ENCODE measurements at places on chromosomes 4 and X.

DNA sequence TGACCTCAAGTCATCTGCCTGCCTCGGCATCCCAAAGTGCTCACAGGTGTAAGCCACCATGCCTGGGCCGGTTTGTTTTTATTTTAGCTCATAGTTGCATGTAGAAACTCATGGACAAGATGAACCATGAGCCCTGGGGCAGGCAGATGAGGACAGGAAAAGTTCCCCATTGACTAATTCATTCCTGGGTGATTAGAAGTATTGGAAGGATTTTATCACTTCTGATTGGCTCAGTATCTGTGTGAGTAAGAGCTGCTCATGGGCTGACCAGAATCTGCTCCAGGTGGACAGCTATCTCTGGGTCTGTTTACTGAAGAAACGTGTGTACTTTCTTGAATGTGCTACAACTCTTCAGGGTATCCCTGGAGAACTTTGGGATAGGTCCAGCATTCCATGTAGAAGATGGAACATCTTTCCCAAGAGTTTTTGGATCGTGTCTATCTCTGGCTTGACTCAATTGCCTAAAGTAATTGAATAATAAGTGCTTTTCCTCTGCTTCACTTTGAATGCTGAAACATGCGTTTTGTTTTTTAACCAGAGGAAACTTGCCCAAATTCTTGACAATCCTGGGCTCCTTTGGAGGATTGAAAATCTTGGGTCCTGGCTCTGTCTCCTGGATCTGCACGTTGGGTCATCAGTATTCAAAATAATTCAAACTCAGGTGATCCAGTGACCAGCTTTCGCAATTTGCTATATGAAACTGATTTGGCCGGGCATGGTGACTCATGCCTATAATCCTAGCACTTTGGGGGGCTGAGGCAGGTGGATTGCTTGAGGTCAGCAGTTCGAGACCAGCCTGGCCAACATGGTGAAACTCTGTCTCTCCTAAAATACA is 88.6 kb upstream of the DHRSX start:
- DNase-seq: no peak

- DNase-seq: no peak
Measured at GRCh38 chrX:108332281-108332680, 105.9 kb downstream of the COL4A6 start.

- DNase-seq: no peak
Measured at GRCh38 chrX:50814701-50815100, 707 bp upstream of the SHROOM4 start.

DNA sequence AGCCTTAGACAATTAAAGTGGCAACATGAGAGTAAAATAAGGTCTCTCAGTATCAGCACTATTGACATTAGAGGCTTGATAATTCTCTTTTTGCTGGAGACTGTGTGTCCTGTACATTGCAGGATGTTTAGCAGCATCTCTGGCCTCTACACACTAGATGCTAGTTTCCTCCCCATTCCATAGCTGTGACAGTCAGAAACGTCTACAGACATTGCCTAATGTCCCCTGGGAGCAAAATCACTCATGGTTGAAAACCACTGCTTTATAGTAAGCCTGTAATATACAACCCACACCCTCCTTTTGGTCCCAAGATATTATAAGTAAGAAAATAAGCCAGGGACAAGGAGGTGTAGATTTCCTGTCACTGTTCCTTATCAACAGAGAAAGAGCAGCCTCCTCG is 166.0 kb downstream of the FRMPD4 start:
- no peak for DNase-seq

GRCh38 chr4:139740531-139741041 is 75.0 kb downstream of the MGST2 start:
- no peak for DNase-seq

GRCh38 chr4:37908488-37909331 is 17.8 kb downstream of the TBC1D1 start:
- DNase-seq: no peak

- no peak for DNase-seq
Measured at GRCh38 chr4:167893531-167893930, 198.8 kb upstream of the ANXA10 start.

DNA sequence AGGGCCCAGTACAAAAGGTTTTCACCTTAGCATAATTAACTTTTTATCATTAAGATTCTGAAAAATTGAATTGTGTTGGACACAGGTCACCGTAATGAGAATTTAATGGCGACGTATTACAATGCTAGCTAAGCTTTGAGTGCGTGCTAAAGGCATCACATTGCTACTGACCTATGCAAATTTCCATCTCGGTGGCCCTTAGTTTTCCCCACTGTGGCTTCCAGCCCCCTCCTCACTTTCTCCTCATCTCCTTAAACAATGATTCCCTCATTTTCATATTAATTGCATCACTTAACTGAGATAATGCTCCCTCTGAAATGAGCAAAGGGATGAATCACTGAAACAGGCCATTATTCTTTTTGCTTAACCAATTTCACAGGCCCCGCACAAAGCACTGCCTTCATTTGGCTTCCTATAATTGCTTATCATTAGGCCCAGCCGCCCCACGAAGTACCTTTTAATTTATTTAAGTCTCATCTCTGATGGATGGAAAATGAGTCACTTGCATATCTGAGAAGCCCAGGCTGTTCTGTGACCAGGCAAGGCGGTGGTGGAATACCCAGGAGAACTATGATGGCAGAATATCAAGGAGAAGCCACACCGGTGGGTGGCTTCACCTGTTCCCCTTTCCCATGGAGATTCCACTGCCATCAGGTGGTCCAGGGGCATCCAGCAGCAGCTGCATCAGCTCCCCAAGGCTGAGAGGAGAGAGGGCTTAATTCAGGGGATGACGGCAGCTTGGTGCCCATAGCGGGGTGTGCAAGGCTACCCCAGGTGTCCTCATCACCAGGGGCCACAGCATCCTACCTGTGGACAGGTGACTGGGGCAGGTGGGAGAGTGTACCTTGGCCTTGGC is 223.8 kb upstream of the BOD1L1 start:
- no peak for DNase-seq

- DNase-seq: no peak
Measured at GRCh38 chr4:141195095-141195707, 25.5 kb upstream of the ZNF330 start.

DNA sequence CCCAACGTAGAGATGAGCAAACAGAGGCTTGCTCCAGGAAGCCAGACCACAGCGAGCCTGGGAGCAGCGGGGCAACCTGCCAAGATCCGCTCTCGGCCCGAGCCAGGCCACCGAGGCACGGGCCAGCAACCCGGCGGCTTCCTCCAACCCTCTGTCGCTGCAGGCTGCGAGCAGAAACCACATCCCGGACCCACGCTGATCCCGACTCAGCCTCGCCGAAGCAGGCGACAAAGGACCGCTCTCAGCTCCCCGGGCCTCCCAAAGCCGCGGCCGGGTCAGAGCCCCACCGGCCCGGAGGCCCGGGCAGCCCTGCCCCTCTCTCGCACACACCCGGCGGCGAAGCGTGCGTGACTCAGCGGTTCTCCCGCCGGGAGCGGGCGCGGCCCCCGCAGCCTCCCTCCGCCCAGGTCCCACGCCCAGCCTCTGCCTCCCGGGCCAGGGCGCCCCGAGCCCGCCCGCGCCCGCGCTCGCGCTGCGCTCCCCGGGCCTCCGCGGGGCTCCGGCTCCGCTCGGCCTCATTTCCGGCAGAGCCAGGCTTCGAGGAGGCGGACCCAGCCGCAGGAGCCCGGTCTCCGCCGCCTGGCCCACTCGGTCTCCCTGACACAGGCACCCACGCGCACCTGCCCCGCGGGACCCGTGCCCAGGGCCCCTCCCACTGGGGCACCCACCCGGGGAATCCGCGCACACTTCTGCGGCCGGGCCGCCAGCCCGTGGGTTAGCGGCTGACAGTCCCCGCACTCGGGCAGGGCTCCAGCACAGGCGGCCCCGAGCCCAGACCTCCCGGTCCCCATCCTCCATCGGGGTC is 1.7 kb downstream of the PPP2R2C start:
- no peak for DNase-seq

GRCh38 chr4:130712038-130712437 is 1616.1 kb downstream of the C4orf33 start:
- DNase-seq: no peak

- no peak for DNase-seq
Measured at GRCh38 chr4:184574861-184575260, 74.4 kb downstream of the CASP3 start.

- DNase-seq: no peak
Measured at GRCh38 chrX:68999931-69000330, 165.3 kb downstream of the PJA1 start.

GRCh38 chr4:157739242-157739641 is 433.6 kb downstream of the GASK1B start:
- no peak for DNase-seq

DNA sequence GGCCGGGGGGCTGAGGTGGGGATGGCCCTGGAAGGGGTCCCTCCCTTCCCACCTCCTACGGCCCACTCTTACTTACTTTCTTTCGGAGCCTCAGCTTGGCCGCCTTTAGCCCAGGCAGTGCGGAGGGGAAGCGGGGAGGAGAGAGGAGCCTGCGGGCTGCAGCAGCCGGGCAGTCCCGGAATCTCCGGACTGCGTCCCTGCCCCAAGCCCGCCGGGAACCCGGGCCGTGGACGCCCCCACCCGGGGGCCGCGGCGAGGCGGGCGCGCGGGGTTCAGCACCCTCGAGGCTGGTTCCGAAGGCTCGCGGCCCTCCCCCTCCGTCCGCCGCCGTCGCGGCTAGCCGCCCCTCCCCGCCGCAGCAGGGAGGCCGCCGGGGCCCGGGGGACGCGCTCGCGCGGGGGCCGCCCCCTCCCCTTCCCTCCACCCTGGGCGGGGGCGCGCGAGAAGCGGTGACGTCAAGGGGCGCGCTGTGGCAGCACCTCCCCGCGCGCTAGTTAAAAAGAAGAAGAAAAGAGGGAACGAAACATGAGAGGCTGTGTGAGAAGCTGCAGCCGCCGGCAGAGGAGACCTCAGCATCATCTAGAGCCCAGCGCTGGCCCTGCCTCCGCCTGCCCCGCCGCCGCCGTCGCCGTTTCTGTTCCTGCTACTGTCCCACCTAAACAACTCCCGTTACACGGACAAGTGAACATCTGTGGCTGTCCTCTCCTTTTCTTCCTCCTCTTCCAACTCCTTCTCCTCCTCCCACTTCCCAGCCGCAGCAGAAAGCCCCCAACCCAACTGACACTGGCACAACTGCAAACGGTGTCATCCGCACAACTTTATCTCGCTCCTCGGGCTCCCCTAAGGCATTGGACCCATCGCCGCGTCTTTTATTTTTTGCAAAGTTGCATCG is at the start of gene HHIP:
Gene HHIP, plus strand, starts transcription at position 526 of the 892 bp plus-strand sequence. CDS start 520 bp downstream, outside the sequence.
- peak; percentile 14 for DNase-seq

GRCh38 chr4:8241895-8242696 is 27.5 kb upstream of the HTRA3 start:
- peak; percentile 86 for DNase-seq

DNA sequence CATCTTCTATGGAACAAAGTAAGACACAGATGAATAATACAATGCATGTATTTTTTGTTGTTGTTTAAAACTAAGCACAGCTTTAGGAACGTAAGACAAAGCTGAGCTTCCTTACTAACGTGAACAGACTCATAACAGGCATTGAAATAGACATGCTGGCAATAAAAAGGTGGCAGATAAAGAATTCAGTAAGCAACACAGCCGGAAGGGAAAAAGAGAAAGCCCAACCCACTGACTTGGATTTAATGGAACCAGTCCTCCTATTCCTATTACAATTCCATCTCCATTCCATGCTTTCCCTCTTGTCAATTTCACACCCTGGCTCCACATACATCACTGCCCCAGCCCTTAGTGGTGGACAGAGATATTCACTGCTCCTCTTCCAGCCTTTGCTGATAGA is 182.1 kb downstream of the NSUN7 start:
- DNase-seq: no peak

Measured in T1000 (cell line).